ENCODE measurements at places on chromosomes 7 and 10. TPM values are rescaled to one million over a fixed set of nuclear protein-coding genes. Genes with fewer than 3 reads are reported as not detected.

NPY gene
- total RNA-seq = not detected

SUN3 gene
- 0.13 TPM for total RNA-seq

TRIM24 gene
- 8.8 TPM for total RNA-seq

CPED1 gene
- not detected for total RNA-seq

POU6F2 gene
- not detected for total RNA-seq

VPS50 gene
- total RNA-seq = 7.0 TPM

PRSS1 gene
- total RNA-seq = not detected

FAM170B gene
- total RNA-seq = not detected

FMC1 gene
- 18.0 TPM for total RNA-seq

MARVELD1 gene
- 51.1 TPM for total RNA-seq

CPN1 gene
- 0.19 TPM for total RNA-seq

MALRD1 gene
- total RNA-seq = not detected

KIF11 gene
- 44.4 TPM for total RNA-seq

CALY gene
- total RNA-seq = 0.32 TPM

SYT15 gene
- total RNA-seq = 3.1 TPM

HDAC9 gene
- total RNA-seq = 0.25 TPM

MRC1 gene
- total RNA-seq = 0.02 TPM

ARL4A gene
- 67.8 TPM for total RNA-seq

PPP1R17 gene
- not detected for total RNA-seq
